NCI-H69 (cell line): ENCODE measurements at places on chromosomes 5 and 9.

DNA sequence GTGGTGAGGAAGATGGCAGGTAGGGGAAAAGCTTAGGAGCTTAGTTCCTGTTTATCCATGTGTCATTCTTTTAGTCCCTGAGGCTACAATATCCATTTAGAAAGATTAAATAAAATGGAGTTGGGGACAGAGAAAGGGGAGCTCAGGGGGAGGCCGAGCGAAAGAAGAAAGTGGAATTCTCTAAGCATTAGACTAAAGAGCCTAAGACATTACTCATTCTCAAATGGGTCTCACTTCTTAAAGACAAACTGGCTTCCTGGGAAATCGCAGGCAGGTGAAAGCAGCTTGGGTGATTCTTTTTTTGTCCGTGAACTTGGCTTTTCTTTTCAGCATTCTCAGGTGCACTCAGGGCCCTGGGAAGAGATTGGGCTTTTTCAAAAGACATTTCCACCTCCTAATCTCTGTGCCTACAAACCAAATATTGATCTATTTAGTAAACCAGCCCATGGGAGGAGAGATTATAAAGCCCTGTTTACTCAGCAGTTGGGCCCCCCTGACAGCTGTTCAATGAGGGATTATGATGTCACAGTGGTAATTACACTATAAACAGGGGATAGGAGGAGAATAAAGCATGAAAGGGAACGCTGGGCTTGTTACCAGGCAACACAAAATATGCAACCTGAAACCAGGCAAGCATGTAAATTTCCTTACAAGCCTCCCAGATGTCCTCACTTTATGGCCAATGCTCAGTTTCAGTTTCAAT, 584.0 kb downstream of the ACTL7B start:
- peak; percentile 99 for DNase-seq

- peak; percentile 87 for DNase-seq
Measured at GRCh38 chr9:106859957-106860720, 2.8 kb upstream of the ZNF462 start.

DNA sequence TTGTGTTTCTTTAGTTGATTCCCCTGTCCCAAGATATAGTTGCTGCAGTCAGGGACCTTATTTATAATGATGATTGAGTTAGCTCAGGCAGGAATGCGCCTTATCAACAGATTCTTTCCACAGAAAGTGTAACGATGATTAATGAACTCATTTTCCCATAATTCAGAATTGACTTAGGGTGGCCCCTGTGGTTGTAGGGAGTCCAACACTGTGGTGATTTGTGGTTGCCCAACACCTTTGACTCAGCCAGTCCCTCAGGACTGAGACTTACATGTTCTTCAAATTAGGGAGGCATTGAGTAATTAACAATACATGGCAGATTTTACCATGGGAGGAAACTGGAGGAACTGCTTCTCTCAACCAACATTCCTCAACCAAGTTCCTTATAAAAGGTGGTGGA, 221.9 kb downstream of the GABRG2 start:
- no peak for DNase-seq

DNA sequence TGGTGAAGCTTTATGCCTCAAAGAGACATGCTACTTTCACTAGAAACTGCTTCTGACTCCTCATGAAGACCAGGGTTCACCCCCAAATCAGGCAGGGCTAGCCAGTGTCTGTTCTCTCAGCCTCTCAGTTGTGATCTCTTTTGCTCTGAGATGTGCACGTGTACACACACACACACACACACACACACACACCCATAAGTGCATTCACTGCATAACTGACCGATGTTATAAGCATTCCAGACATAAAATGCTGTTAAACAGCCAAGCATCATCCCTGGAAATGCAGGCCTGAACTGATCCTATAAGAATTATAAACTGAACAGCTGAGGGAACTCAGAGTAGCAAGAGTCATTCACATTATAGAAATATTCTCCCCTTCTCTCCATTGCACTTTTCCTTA, 85.0 kb downstream of the FSTL4 start:
- no peak for DNase-seq

- DNase-seq, result no peak
Measured at GRCh38 chr9:22175972-22176545, 167.0 kb upstream of the CDKN2B start.

DNA sequence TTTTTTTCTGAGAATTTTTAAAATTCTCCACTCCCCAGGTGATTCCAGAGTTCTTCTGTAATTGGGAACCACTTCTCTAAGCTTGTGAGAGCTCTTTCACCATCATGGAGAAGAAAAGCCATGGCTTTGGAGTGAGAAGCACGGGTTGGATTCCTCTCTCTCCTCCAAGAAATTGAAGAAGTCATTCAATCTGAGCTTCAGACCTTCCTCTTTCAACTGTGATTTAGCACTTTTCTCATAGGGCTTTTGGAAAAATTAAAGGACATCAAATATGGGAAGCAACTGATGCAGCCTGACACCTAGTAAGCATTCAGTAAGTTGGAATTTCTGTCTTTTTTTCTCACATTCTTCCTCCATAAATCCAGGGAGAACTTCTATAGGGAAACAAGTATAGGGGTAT, 580.4 kb upstream of the KLF4 start:
- no peak for DNase-seq

- DNase-seq, result no peak
Measured at GRCh38 chr5:6705959-6706358, 7.3 kb upstream of the TENT4A start.

- DNase-seq, result no peak
Measured at GRCh38 chr5:17233488-17233887, 16.1 kb downstream of the BASP1 start.

- DNase-seq, result no peak
Measured at GRCh38 chr5:22594491-22594890, 258.7 kb downstream of the CDH12 start.

DNA sequence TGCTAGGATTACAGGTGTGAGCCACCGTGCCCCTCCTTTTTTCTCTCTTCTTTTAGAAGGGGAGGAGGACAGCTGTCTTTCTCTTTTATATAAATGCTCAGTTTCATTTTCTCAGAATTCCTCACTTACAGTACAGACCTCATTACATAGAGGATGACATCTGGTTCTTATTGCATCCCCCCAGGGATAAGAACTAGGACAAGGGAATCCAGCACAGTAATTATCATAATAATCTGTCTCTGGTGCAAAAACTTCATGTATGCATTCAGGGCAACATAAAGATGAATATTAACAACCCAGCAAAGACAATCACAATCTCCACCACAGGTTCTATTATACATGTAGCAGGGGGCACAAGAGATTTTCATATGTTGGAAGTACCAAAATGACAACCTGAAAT, 5.1 kb downstream of the SPZ1 start:
- DNase-seq, result no peak

GRCh38 chr9:121801579-121801978, 150.1 kb downstream of the DAB2IP start:
- no peak for DNase-seq

- DNase-seq, result no peak
Measured at GRCh38 chr5:107425541-107426031, 245.2 kb downstream of the EFNA5 start.
